ENCODE measurements at places on chromosomes 4 and X. TPM values are rescaled to one million over a fixed set of nuclear protein-coding genes. Genes with fewer than 3 reads are reported as not detected.

MAGED4B gene
- total RNA-seq, result 5.8 TPM

NPNT gene
- 0.14 TPM for total RNA-seq

IL15 gene
- total RNA-seq, result 11.2 TPM

BTC gene
- 1.4 TPM for total RNA-seq

PRDM5 gene
- total RNA-seq, result 3.3 TPM

GPR119 gene
- total RNA-seq, result not detected

ADH7 gene
- not detected for total RNA-seq

NHS gene
- total RNA-seq, result 5.4 TPM

PQBP1 gene
- 109 TPM for total RNA-seq

CT45A5 gene
- total RNA-seq, result 0.05 TPM

ATP8A1 gene
- total RNA-seq, result 0.05 TPM

DDIT4L gene
- total RNA-seq, result 0.55 TPM

GIMD1 gene
- total RNA-seq, result not detected

AWAT1 gene
- total RNA-seq, result not detected

HEPH gene
- total RNA-seq, result not detected

TMEM31 gene
- total RNA-seq, result not detected

F8 gene
- total RNA-seq, result 4.1 TPM

PIR gene
- 49.8 TPM for total RNA-seq

NXF2B gene
- total RNA-seq, result not detected

HNRNPDL gene
- 217 TPM for total RNA-seq

DDX53 gene
- not detected for total RNA-seq

DGAT2L6 gene
- total RNA-seq, result not detected

UGT2B17 gene
- total RNA-seq, result not detected

RENBP gene
- total RNA-seq, result 0.18 TPM

CACNA1F gene
- total RNA-seq, result not detected

MAGEA12 gene
- 0.19 TPM for total RNA-seq

PDLIM3 gene
- total RNA-seq, result 0.13 TPM

SPANXC gene
- total RNA-seq, result 0.78 TPM

XAGE1B gene
- 215 TPM for total RNA-seq
